Activated T-helper 2 cell treated with anti-CD3 and anti-CD28 coated beads, Interferon-gamma antibody, Interleukin-2, Interleukin-4, amounts not matched to agents 10 μg/mL and 5 μg/mL and 100 μg/mL, durations not matched to agents 14 hours and 24 hours and 36 hours (primary cell): ENCODE measurements at places on chromosomes 6 and 20. TPM values are rescaled to one million over a fixed set of nuclear protein-coding genes. Genes with fewer than 3 reads are reported as not detected.

DNA sequence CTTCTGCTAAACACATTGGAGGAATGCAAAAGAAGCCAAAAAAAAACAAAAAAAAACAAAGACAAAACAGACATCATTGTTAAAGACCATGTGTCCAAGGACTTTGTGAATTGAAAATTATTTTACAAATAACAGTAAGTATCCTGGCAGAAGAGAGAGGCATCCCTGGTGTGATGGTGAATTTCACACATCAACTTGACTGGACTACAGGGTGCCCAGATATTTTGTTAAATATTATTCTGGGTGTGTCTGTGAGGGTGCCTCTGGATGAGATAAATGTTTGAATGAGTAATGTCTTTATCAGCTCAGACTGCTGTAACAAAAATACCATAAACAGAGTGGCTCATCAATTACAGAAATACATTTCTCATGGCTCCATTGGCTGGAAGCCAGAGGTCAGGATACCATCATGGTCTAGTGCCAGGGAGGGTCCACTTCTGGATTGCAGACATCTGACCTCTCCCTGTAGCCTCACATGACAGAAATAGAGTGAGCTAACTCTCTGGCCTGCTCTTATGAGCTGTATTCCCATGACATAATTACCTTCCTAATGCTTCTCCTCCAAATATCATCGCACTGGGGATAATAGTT, 12.2 kb upstream of the C6orf118 start:
- no peak for DNase-seq

- no peak for DNase-seq
These were observed 141.5 kb downstream of the ANKRD60 start for GRCh38 chr20:58086763-58087561.

GRCh38 chr6:13687917-13688351, 23.7 kb downstream of the RANBP9 start:
- DNase-seq: no peak

GRCh38 chr6:139603581-139603980, 229.1 kb upstream of the CITED2 start:
- DNase-seq: no peak

GRCh38 chr20:44756011-44756688, 10.5 kb downstream of the KCNK15 start:
- DNase-seq: no peak

DNA sequence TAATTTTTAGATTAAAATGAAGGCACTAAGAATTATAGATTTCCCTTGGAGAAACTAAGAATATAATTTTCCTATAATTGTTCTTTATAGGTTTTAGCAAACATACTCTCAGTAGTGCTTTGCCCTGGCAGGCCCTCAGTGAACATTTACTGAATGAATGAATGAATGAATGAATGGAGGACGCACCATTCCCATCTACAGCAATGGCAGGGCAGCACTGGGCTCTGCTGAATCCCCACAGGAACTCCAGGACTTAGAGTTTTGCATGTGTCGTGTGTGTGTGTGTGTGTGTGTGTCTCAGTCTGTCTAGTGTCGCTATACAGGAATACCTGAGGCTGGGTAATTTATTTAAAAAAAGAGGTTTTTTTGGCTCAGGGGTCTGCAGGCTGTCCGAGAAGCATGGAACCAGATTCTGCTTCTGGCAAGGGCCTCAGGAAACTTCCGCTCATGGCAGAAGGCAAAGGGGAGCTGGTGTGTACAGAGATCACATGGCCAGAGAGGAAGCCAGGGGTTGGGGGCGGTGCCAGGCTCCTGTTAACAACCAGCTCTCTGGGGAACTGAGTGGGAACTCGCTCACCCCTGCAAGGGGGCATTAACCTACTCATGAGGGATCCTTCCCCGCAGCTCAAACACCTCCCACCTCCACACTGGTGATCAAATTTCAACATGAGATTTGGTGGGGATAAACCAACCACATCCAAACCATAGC, 20.1 kb downstream of the RNASET2 start:
- DNase-seq: no peak

DNA sequence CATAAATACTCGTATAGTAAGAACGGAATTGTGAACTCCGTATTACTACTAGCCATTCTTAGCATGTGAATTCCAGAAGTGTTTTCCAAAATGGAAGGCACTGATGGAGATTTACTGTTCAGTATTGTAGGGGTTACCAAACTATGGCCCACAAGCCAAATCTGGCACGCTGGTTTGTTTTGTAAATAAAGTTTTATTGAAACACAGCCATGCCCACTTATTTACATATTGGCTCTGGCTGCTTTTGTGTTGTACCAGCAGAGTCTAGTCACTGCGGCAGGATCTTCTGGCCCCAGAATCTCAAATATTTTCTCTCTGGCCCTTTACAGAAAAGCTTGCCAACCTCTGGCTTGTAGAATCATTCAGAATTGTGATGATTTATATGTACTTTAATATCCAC, 44.3 kb upstream of the PRELID3B start:
- DNase-seq: no peak

DNA sequence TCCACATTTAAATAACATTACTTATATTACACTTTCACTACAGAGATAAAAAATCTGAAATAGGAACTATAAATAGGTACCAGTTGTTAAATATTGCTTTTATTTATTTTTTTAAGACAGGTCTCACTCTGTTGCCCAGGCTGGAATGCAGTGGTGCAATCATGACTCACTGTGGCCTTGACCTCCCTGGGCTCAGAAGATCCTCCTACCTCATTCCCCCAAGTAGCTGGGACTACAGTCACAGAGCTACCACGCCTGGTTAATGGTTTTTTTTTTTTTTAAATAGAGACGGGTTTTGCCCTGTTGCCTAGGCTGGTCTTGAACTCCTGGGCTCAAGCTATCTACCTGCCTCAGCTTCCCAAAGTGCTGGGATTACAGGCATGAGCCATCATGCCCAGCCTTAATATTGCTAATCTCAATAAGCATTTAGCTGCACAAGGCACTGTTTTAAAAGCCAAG, 17.3 kb downstream of the EEF1E1 start:
- no peak for DNase-seq

GRCh38 chr20:49751397-49751736, 37.7 kb upstream of the B4GALT5 start:
- no peak for DNase-seq

- DNase-seq: no peak
These were observed 36.7 kb upstream of the NNAT start for GRCh38 chr20:37484331-37484730.

GRCh38 chr6:167565884-167566599, 241.2 kb downstream of the TTLL2 start:
- DNase-seq: no peak

GRCh38 chr6:167933290-167933689, 64.2 kb upstream of the KIF25 start:
- no peak for DNase-seq

- no peak for DNase-seq
These were observed 97.1 kb upstream of the PLCB4 start for GRCh38 chr20:8971669-8972316.

DNA sequence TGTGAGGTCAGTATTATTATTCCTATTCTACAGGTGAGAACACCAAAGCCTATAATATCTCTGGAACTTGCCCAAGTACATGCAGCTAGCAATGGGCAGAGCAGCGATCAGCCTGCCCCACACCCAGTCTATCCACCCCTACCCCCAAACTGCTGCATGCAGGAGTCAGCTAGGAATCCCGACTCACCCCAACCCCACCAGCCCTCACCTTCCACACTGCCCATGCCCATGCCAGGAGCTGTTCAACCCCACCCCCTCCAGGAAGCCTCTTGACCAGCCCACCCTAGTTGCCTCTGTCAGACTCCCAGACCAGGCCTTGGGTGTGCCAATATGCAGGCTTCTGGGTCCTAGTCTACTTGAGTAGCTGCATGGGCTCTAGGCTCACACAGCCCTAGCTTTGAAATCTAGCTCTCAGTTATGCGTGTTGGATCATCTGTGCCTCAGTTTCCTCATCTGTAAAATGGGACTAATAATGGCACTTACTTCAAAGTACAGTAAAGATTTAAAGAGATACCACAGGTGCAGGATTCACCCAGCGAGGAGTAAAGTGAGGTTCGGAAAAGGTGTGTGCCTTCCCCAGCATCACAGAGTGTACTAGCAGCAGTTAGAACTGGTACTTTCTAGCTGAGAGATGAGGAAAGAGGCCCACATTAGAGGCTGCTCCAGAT, 173.2 kb downstream of the VEGFA start:
- no peak for DNase-seq

GRCh38 chr6:168120390-168121302, 41.6 kb upstream of the FRMD1 start:
- peak; percentile 6 for DNase-seq

DNA sequence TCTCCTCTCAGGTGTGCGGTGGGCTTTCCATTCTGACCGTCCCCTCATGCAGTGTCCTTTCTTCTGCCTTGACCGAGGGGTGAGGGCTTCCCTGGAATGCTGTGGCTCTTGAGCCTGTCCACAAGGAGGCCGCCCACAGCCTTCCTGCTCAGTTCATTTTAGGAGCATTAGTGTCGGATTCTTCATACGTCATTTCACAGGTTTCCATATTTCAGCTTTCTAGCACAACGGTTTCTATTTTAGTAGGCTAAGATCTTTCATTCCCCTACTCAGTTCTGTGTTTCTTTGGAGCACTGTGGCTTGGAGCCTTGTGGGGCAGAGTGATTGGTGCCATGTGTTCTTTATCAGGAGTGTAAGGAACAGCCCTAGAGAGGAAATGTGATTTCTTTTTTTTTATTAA, 5.5 kb downstream of the PPP1R3G start:
- no peak for DNase-seq

DNA sequence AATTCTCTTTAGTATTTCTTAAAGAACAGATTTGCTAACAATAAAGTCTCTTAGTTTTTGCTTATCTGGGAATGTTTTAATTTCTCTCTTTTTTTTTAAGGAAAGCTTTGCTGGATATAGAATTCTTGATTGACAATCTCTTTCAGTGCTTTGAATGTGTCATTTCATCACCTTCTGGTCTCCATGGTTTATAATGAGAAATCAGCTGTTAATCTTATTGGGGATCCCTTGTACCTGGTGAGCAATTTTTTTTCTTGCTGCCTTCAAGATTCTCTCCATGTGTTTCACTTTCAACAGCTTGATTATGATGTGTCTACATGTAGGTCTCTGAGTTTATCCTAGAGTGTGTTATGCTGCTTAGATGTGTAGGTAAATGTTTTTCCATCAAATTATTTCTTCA, 16.4 kb upstream of the PSMF1 start:
- no peak for DNase-seq

- DNase-seq: no peak
These were observed 1.8 kb upstream of the CLVS2 start for GRCh38 chr6:122994256-122994655.

- DNase-seq: no peak
These were observed 248.5 kb downstream of the BTBD3 start for GRCh38 chr20:12166053-12166717.

GRCh38 chr6:46263707-46264086, 92.9 kb upstream of the ENPP5 start:
- DNase-seq: no peak

- peak; percentile 66 for DNase-seq
These were observed 171.4 kb upstream of the ZNF337 start for GRCh38 chr20:25867776-25868649.

DNA sequence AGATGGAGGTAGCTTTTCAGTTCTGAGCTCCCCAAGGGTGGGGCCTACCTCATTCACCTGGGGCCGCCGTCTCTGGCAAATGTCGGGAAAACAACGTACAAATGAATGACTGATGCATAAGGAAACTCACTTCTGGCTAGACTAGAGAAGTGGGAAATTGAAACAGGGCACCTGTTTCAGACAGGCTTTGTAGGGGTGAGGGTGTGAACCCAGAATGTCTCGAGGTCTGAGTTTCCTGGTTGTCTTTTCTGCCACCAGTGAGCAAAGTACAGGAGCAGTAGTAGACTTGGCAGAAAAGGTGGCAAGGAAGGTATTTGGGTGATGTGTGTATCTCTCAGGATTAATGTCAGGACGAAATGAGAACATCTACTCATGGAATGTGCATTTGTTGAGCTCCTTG, 308.5 kb downstream of the CLIC5 start:
- no peak for DNase-seq

DNA sequence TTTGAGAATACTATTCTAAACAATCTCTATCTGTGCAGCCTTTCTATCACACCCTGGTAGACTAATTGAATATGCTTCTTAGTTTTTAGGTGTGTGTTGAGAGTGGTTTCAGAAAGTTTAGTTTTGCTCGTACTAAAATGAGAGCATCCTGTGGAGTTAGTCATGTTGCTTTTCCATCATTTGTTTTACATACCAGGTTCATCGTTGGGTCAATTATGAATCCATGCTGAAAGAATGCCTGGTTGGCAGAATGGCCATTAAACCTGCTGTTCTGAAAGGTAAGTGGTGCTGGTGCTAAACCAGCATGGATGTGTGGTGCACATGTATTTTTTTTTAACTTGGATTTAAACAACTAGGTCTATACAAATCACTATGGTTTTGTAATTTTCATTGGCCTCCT, 49.3 kb downstream of the CYB5R4 start:
- no peak for DNase-seq

GRCh38 chr6:145704143-145704781, 31.1 kb downstream of the EPM2A start:
- DNase-seq: no peak

GRCh38 chr6:99560668-99561067, 7.8 kb downstream of the CCNC start:
- no peak for DNase-seq

SLC18B1 gene
- total RNA-seq: 3.6 TPM in 2 replicates

BACH2 gene
- total RNA-seq: 88.8 and 89.7 TPM in 2 replicates

MCHR2 gene
- not detected in 2 replicates for total RNA-seq

CALHM6 gene
- total RNA-seq: 8.6 and 9.7 TPM in 2 replicates

FRMD1 gene
- not detected in 2 replicates for total RNA-seq

MYBL2 gene
- 85.4 and 88.6 TPM in 2 replicates for total RNA-seq

SLC17A2 gene
- total RNA-seq: 0.41 and 0.55 TPM in 2 replicates

SLC4A11 gene
- total RNA-seq: 1.6 and 2.5 TPM in 2 replicates

STK38 gene
- 22.9 and 25.0 TPM in 2 replicates for total RNA-seq

PACSIN1 gene
- total RNA-seq: not detected in 2 replicates

HLA-DRB5 gene
- 10.6 and 12.6 TPM in 2 replicates for total RNA-seq

DNAH8 gene
- 0.05 TPM in 1 of 2 replicates, not detected in the other for total RNA-seq

HEY2 gene
- not detected in 2 replicates for total RNA-seq

TREML2 gene
- 3.7 and 3.9 TPM in 2 replicates for total RNA-seq

SLCO4A1 gene
- total RNA-seq: 59.2 and 61.1 TPM in 2 replicates

VWA7 gene
- total RNA-seq: 5.6 and 5.9 TPM in 2 replicates

RAB23 gene
- total RNA-seq: 4.8 and 5.1 TPM in 2 replicates

BPIFA1 gene
- total RNA-seq: not detected in 2 replicates
